Fibroblast of skin of scalp (primary cell): ENCODE measurements at places on chromosomes 16 and 17.
A peak's percentile ranks its signal among the peaks of the same experiment; 100 is the strongest.

DNA sequence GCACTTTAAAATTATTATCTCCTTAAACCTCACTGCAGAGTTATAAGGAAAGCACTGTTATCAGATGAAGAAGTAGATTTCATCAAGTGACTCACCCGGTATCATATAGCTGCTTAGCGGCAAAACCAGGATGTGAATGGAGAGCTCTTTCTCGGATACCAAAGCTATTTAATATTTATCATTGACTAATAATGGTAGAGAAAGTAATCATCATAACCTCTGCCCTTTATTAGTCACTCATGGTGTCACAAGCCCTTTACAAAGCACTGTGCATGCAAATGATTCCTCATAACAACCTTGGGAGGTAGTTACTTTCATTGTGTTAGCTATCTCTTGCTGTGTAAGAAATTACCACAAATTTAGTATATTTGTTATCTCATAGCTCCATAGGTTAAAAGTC, 592.9 kb downstream of the MAF start:
- DNase-seq = no peak

- no peak for DNase-seq
Measured at GRCh38 chr17:51748749-51749604, 409.5 kb downstream of the CA10 start.

GRCh38 chr16:84413244-84414004, 45.1 kb downstream of the ATP2C2 start:
- no peak for DNase-seq

DNA sequence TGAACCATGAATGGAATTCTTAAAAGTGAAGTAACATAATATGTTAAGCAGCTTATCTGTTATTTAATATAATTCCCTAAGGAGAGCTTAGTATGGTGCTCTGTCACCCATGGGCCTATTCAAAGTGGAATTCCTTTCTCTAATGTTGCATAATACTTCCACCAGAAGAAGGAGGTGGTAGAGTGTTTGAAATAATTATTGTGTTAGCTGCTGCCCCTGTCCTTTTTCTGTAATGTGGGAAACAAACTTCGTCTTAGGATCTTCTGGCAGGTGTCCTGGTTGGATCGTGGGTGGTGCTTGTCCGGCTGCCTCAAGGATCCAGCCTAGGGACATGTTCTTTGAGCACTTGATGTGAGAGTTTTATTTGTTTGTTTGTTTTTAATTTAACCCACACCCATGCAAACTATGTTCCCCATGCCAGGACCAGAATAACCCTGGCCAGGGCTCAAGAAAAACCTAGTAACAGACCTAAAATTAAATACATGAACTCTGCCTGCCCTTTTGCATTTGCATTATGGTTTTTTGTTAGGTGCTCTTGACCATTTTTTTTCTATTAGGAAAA, 46.1 kb downstream of the ZNRF1 start:
- DNase-seq = peak; percentile 30

DNA sequence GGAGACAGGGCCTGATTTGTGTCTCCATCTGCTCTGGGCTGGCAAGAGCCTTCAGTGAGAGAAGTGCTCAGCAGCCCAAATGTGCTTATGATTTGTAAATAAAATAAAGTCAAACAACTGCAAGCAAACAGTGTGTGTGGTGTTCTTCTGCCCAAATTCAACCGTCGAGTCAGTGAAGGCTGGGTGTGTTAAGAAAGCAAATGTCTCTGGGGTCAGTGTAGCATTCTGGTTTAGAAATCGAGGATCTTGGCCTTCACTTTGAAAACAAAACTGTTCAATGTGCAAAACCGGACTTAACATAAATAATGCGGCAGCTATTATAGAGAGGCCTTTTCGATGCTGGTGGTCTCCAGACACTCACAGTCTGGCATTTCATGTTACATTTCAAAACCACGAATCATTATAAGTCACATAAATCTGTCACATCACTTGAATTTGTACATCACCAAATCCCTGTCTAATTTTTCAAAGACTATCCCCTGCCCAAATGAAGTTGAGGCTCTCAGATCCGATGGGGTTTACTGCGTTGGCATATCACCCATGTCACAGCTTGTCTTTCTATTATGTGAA, 158.6 kb upstream of the MYOCD start:
- peak; percentile 59 for DNase-seq

DNA sequence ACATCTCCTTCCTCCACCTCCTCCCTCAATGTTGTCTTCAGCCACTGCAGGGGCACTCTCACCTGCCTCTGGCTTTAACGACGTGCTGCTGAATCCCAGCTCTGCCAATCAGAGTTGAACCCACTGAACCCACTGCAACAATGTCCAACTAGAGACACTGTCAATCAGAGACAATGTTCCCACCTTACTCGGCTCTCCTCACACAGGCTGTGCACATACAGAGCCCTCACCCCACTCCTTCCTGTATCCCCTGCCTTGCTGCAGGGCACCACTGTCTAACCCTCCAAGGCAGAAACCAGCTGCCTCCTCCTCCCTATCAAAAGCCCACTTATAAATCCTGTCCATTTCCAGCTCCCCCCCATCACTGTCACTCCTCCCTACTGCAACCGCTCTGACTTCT, 58.7 kb downstream of the ANKRD11 start:
- DNase-seq = no peak

- DNase-seq = no peak
Measured at GRCh38 chr17:2023256-2023655, 1.9 kb downstream of the RTN4RL1 start.

DNA sequence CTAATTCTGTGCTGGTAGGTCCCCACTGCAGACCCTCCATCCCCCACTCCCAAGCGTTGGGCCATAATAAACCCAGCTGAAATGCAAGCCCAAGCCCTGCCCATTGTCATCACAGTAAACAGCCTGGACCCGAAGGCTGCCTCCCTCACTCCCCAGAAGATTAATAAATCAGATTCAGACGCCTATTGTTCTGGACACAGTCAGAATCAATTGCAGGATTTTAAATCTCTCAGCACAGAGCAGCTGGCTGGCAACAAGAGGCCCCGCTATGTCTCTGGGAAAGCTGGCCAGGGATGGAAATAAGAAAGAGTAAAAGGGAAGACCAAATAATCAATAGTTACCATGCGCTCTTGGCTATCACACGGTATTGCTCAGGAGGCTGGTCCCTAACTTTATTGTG, 93.9 kb downstream of the C17orf67 start:
- no peak for DNase-seq

DNA sequence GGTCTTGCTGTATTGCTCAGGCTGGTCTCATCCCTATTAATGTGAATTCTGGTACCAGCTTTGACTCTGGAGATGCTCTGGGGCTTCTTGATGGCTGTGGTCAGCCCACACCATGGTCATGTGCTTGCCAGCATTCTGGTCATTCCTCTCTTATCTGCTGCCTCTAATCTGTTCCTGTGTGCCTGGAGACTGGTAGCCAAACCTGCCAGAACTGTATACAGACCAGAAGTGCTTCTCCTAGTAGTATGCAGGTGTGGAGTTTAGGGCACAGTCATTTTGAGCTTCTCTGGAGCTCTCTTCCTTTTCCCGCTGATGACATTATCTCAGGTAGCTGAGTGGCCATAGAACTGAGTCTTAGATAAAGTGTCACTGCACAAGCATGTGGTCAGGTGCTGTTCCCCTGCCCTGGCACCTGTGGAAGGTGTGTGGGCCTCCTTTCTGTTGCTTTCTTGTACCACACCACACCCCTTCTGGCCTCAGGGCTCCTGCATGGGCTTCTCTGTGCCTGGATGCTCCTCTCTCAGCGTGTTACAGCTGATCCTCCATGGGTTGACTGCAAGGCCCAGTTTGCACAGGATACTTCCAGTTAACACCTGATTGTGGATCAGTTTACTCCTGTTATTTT, 162.7 kb downstream of the SPECC1 start:
- DNase-seq = no peak

DNA sequence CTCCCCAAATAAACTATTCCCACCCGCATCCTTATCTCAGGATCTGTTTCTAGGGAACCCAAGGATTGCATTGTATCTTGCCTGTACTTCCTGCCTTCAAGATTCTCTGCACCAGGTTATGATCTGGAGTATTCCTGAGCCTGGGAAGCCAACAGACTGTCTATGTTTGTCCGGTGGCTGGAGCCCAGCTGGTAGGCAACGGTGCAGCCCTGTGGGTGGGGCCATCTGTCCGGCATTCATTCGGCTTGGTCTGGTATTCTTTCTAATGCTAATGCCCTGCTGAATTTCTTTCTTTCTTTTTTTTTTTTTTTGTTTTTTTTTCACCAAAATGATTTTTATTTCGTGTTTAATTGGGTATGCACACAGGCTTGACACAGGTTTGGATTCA, 20.7 kb upstream of the TVP23A start:
- no peak for DNase-seq

DNA sequence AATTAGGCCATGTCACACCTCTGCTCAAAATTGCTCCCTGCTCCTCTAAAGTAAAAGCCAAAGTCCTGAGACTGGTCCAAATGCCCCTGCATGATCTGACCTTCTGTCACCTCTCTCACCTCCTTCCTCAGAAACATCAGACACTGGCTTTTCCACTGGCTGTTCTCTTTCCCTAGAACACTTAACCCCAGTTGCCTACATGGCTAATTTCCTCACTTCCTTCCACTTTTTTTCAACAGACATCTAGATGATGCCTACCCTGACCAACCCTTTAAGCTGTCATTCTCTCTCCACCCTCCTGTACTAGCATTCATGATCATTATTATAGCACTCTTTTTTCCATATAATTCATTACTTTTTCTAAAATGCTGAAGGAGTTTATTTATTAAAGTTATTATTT, 31.0 kb downstream of the CCT6B start:
- no peak for DNase-seq

DNA sequence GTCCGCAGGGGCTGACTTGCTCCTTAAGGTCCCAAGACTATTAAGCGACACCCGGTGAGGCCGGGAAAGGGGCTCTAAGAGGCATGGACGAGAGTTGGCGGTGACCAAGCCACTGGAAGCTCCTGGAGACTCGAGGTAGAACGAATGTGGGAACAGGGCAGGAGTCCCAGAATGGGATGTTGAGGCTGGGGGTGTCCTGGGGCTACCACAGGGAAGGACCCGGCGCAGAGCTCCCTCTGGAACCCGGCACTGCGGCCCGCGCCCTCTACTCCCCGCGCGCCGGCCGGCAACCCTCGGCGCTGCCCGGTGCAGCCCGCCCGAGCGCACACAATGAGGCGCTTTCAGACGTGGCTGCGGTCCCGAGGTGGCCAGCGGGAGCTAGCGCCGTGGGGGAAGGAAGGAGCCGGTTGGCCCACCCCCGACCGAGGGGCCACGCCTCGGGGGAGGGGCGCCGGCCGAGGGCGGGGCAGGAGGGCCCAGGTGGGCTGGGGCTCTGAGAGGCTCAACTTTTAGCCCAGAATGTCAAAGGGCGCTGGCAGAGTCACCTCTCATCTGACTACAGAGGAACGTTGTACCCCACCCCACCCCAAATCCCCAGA, at the start of gene CHST6:
Gene CHST6 (minus strand): TSS at position 366 of the 599 bp plus-strand sequence. CDS start 15,613 bp downstream, outside the sequence.
- peak; percentile 32 for DNase-seq

DNA sequence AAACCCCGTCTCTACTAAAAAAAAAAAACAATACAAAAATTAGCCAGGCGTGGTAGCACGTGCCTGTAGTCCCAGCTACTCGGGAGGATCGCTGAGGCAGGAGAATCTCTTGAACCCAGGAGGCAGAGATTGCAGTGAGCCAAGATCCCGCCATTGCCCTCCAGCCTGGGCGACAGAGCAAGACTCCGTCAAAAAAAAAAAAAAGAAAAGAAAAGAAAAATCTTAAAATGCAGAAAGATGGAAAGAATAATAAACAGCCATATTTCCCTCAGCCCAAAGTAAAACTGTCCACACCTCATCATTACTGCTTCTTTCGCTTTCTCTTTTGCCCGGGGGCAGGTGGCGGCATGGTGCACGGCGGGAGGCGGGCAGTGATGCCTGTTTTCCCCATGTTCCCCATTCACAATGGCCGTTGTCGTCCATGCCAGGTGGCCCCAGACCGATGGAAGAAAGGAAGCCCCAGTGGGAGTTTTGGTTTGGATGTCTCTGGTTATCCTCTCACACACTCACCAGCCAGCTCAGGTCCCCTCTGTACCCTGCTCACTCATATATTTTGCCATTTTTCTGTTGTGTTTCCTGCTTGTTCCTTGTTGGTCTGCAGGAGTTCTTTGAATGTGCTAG, 37.0 kb upstream of the PEMT start:
- no peak for DNase-seq

- peak; percentile 99 for DNase-seq
Measured at GRCh38 chr17:47970725-47971499, at the start of gene CDK5RAP3. TSS of gene CDK5RAP3 (plus strand) at chr17:47971113. CDS start at chr17:47971147, 34 bp downstream.

DNA sequence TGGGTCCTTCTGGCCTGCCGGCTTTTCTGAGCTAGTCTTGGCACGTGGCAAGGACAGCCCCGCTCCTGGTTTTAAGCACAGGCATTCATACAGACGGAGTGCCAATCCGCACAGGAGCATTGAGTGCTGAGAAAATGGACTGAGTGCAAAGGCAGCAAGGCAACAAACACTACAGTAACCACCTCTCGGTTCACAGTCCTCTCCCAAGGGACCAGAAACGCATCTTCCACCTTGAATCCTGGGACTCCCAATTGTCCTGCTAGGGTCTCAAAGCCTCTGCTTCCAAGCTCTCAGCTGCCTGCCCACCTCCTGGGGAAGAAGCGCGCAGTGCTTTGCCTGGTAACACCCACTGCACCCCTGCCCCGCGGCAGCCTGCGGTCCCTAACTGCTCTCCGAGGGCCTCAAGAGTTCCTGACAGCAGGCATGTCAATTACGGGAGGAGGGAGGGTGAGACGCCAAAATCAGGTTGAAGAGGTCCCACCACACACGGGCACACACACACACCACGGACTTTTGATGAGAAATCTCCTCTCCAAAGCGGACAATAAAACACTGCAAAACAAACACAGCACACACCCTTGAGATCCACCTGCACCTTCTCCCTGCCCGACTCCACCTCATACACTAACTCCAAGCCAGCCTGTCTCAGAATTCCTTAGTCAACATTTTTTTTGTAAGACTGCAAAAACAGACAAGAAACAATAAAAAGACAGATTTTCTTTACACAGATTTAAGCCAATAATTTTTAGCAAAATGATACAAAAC, 15.0 kb downstream of the SLC16A3 start:
- peak; percentile 20 for DNase-seq

GRCh38 chr16:50712956-50713355, 19.6 kb downstream of the NOD2 start:
- DNase-seq = no peak

DNA sequence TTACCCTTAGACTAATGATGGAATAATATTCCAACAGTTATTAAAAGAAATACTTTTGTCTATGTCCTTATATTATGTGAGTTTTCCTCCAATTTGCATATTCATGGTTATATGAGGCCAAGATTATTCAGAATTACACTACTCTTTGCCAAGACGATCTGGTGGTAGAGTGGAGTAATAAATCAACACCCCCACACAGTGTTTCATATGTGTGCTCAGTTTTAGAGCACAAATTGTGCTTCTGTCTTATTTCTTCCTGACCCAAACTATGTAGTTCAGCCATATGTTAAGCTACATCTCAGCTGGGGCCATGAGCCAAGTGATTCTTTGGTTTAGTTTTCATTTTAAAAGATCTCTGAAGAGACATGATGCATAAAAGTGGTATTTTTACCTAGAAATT, 26.9 kb upstream of the PPM1E start:
- DNase-seq = no peak
